ENCODE measurements at places on chromosomes 2 and 18. TPM values are rescaled to one million over a fixed set of nuclear protein-coding genes. Genes with fewer than 3 reads are reported as not detected.

- no peak overlapping the region for H3K4me3 ChIP-seq
- H3K4me1 ChIP-seq: peaks cover 8% of the 10 kb centered on the region
- H3K36me3 ChIP-seq: no peaks in the 10 kb centered on the region
- peak overlapping the region; percentile 76 for H3K27ac ChIP-seq
These were observed 70.3 kb upstream of the PSME4 start for GRCh38 chr2:54041135-54041534.

GRCh38 chr2:47452761-47453160 lies 49.8 kb downstream of the MSH2 start:
- no peaks in the 10 kb centered on the region for H3K27me3 ChIP-seq
- no peaks in the 10 kb centered on the region for H3K36me3 ChIP-seq
- H3K4me1 ChIP-seq: no peaks in the 10 kb centered on the region
- no peak overlapping the region for H3K27ac ChIP-seq
- no peak for DNase-seq

The GGCX gene
- 30.3 TPM for total RNA-seq

GRCh38 chr18:26421931-26422330 lies 126.4 kb downstream of the KCTD1 start:
- no peaks in the 10 kb centered on the region for H3K4me1 ChIP-seq
- no peaks in the 10 kb centered on the region for H3K27me3 ChIP-seq
- no peaks in the 10 kb centered on the region for H3K36me3 ChIP-seq
- no peak overlapping the region for H3K4me3 ChIP-seq
- DNase-seq: no peak

- no peak for DNase-seq
- H3K36me3 ChIP-seq: no peaks in the 10 kb centered on the region
- no peak overlapping the region for H3K4me3 ChIP-seq
- H3K27ac ChIP-seq: peak overlapping the region; percentile 8
These were observed 45.0 kb downstream of the SLC38A11 start for GRCh38 chr2:164910101-164910899.

DNA sequence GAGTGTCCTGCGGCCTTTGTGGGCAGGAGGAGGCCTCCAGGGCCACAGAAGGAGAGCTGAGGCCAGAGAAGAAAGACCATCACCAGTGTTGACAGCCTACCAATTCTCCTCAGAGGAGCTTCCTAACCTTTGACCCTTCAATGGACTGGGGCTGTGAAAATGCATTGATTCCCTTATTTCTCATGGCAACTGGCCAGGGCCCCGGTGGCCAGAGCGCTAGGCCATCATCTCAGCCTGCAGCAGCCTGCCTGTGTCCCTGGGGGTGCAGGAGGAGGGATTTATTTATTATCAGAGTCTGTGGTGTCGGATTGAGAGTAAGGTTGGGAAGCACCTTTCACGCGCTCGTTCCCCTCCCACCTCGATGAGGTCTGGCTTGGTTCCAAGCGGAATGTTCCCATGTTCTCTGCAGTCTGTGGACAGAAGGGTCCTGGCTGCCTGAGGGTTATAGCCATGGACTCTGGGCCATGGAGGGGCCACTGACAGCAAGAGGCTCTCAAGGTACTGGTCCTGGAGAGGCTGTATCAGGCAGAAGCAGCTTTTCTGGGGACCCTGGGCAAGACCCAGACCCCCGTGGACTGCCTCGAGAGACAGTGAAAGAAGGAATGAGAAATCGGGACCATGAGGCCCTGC lies 53.8 kb downstream of the CYP27C1 start:
- no peaks in the 10 kb centered on the region for H3K4me1 ChIP-seq
- H3K27me3 ChIP-seq: no peaks in the 10 kb centered on the region
- H3K27ac ChIP-seq: no peak overlapping the region
- DNase-seq: no peak

DNA sequence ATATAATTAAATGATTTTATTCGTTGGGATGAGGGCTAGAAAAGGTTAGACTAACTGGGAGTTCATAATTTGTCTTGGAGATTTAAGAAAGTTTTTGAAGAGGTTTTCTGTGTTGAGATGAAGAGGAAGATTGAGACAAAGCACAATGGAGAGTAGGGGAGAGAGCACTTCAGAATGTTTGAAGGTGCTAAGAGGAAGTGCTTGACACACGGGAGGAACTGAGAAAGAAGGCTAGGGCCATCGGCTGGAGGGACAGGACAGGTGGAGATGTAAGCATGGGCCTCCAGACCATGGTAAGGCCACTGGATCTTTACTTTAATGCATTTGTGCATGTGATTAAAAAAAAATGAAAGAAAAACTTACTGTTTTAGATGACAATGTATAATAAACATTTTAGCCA lies 31.5 kb downstream of the GREB1L start:
- H3K27me3 ChIP-seq: no peaks in the 10 kb centered on the region
- H3K4me1 ChIP-seq: no peaks in the 10 kb centered on the region
- H3K27ac ChIP-seq: no peak overlapping the region
- H3K36me3 ChIP-seq: no peaks in the 10 kb centered on the region
- no peak for DNase-seq

DNA sequence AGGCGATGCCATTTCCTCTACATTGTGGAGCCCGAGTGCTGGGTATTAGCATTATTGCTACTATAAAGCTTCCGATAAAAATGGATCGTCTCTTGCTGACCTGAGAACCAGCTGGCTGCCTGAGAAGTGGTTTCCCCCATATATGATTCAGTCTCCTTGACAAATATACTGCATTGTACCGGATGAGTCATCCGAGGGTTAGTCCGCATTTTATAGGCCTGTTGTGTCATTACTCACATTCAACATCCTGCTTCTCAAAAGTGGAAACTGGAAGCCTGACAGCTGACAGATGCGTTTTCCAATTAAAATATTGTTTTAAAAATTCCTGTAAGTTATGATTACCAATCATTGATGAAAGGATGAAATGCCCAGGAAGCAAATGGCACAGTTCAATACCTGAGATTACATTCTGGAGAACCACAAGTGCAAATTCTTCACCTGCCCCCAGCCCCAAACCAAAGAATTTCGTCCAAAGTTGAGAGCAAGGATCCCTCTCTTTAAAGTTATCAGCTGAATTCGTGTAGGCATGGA lies 65.7 kb downstream of the SPRED2 start:
- no peak overlapping the region for H3K27ac ChIP-seq
- H3K27me3 ChIP-seq: no peaks in the 10 kb centered on the region

GRCh38 chr2:231372326-231372725 lies 23.2 kb upstream of the B3GNT7 start:
- DNase-seq: no peak
- no peak overlapping the region for H3K27ac ChIP-seq
- no peaks in the 10 kb centered on the region for H3K27me3 ChIP-seq
- no peak overlapping the region for H3K4me3 ChIP-seq
- no peaks in the 10 kb centered on the region for H3K36me3 ChIP-seq

The OSBPL6 gene
- 2.1 TPM for total RNA-seq

Data from aorta (tissue), 5 donors.